ENCODE measurements at places on chromosomes 7 and 10.

- DNase-seq = no peak
Measured at GRCh38 chr10:86798611-86799010, 42.2 kb downstream of the BMPR1A start.

DNA sequence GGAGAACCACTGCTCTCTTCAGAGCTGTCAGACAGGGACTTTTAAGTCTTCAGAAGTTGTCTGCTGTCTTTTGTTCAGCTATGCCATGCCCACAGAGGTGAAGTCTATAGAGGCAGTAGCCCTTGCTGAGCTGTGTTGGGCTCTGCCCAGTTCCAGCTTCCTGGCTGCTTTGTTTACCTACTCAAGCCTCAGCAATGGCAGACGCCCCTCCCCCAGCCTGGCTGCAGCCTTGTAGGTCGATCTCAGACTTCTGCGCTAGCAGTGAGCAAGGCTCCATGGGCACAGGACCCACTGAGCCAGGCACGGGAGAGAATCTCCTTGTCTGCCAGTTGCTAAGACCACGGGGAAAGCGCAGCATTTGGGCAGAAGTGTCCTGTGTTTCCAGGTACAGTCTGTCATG is 12.1 kb upstream of the CPA2 start:
- DNase-seq = no peak

DNA sequence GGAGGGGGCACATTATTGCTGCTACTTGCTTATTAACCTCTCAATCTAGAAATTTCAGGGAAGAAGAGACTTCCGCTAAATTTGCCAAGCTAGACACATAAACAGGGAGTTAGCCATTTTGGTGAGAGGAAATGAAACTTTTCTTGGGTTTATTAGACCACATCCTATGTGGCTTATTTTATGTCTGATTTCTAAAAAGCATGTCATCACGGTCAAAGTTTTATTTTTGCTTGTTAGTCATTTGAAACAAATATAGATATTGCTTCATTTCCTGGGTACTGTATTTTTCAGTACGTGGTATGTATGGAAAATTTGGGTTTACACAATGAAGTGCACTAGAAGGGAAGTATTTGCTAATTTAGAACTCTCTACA is 144.1 kb downstream of the TCF7L2 start:
- DNase-seq = no peak

DNA sequence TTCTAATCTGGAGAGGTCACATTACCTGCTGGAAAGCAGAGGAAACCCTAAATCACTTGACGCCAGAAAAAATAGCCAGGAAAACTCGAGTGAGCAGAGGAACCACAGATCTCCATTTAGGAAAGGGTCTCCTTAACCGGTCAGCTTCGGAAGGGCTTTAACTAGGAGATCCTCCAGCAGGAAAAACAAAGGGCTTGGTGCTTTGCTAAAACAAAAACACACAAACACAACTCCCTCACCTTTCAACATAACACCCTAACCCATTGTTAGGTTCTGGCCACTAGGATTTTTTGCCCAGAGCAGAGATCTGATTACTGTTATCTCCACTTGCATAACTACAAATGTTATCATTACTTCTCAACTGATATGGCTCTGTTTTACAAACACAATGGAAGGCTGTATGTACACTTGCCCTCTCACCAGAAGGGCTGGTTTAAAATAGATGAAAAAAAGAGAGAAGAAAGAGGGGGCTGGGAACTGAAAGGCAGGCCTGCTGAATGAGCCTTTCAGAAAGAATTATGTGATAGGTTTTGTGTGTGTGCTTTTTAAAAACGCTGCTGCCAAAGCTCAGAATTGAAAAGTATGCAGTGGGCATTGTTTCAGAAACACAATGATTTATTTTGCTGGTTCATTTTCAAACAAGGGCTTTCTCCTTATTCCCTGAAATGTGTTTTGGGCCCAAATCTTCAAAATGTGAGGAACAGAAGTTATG is 161.5 kb downstream of the FGFR2 start:
- DNase-seq = no peak

DNA sequence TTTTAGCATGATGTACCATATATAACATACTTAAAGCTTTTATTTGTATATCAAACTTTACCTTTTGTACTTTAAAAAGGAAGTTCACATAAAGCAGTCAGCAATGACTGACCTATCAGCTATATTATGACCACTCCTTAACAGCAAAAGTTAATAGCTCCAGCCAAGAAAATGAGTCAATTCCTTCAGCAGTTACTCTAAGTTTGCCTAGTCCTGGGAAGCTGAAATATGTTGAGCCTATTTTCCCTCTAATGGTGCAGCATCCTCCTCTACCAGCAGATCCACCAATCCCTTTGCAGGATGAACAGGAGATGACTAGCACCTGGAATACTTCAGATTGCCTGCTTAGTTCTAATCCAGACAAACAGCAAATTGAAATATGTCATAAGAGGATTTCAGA is 64.2 kb downstream of the CUL2 start:
- DNase-seq = no peak

DNA sequence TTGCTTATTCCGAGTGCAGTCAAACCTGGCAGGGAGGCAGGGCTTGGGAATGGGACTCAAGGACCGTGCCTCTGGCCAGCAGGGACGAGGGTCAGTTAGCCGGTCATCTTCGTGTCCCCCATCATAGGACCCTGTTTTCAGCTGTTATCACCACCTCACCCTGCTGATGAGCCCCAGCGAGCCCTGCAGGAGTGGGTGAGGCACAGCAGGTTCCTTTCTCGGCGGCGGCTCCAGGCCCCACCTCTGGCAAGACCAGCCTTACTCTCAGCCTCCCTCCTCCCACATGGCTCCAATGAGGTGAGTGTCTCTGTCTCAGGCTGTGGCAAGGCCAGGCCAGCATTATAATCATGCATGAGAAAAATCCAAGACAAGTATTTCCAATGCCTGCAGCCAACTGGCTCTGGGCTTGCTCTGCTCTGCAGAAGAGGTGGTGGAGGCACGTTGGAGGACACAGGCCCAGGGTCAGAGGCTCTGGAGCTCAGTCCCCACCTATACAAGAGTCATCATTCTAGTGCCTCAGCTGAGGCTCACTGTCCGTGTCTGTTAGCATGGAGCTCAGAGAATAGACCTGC is 15.7 kb downstream of the PKD1L1 start:
- no peak for DNase-seq

- no peak for DNase-seq
Measured at GRCh38 chr7:40327873-40328272, 193.1 kb downstream of the SUGCT start.

DNA sequence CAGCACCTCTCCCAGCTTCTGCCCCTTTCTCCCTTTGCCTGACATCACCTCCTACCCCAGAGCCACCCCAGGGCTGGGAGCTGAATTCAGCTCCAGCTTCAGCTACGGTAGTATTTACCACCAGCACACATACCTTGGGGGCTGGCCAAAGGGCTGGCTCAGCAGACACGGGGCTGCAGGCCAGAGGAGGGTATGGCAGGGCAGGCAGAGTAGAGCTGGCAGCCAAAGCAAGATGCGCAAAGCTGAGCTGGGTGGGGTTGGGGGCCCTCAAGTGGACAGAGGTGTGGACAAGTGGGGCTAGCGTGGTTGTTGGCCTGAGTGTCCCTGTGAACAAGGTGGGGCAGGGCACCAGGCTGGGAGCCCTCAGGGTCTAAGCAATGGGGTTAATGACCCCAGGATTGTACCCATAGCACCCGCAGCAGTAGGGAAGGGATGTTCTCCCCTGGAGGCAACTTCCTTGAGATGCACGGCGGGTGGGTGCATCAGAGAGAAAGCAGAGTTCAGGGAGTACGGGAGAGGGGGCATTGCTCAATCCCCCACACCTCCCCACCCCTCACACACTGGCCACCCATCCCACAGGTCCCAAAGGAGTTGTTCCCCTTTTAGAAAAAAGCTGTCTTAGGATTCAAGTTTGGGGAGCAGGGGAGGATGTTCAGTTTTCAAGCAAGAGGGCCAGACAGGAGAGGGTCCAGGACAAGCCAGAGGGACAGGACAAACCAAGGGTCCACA is 8.0 kb downstream of the VSIR start:
- no peak for DNase-seq

DNA sequence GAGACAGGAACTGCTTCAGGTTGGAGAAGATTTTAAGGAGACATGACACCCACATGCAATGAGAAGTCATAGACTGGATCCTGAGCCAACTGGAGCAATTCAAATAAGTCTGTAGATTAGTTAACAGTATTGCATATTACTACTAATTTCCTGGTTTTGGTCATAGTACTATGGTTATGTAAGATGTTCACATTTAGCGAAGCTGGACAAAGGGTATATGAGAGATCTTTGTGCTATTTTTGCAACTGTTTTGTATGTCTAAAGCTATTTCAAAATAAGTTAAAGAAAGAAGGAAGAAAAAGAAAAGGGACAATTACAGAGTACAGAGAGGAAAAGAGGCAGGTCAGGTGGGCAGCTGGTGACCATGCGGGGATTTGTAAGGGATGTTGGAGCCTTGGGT is 116.5 kb upstream of the SVIL start:
- no peak for DNase-seq

DNA sequence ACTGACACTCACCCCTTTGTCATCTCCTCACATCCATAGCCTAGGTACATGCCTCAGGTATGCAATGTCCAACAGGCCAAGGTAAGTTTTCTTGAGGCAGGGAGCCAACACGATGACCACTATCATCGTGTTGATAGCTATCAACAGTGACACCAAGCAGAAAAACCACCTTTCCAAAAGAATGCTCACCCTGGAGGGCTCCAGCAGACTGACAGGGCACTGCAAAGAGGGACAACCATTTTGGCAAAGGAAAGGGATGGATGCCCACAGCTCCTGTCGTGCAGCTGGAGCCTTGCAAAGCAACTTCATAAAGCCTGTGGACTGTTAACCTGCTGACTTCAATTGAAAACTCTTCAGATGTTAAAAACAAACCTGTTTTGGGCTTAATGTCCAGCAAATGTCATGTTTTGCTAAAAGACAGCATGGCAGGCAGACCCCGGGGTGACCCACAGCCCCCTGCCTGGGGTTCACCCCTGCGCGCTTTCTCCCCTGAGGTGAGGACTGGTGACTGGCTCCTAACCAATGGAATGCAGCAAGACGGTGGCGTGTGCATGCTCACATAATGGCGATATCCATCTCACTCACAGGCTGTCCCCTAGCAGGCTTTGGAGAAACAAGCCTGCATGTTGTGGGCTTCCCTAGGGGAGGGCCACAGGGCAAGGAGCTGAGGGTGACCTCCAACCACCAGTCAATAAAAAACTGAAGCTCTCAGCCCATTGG is 293.8 kb downstream of the TCERG1L start:
- DNase-seq = no peak

DNA sequence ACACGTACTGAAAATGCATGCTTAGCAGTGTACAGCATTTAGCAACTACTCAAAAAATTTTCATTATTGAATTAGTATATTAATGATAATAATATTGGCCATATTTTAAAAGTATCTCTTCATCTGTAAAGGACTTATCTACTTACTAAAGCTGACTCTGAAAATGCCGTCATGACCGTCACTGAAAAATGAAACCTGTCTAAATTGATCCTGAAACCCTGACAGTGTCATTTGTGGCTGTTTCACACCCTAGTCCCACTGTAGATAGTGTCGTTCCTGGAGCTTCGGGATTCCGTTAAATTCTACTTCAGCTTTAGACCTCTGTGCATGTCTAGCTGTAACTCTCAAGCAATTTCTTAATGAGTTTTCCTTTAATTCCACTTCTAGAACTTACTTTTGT is 35.8 kb upstream of the EZH2 start:
- DNase-seq = peak; percentile 41

Measured in activated CD8-positive, alpha-beta memory T cell treated with anti-CD3 and anti-CD28 coated beads, Interleukin-2, amount 50 U/mL, for 48 hours (primary cell).